Naive thymus-derived CD8-positive, alpha-beta T cell (primary cell): ENCODE measurements at places on chromosomes 3 and 15. TPM values are rescaled to one million over a fixed set of nuclear protein-coding genes. Genes with fewer than 3 reads are reported as not detected.

- no peak for DNase-seq
Measured at GRCh38 chr3:70992562-70993204, 590.8 kb downstream of the FOXP1 start.

DNA sequence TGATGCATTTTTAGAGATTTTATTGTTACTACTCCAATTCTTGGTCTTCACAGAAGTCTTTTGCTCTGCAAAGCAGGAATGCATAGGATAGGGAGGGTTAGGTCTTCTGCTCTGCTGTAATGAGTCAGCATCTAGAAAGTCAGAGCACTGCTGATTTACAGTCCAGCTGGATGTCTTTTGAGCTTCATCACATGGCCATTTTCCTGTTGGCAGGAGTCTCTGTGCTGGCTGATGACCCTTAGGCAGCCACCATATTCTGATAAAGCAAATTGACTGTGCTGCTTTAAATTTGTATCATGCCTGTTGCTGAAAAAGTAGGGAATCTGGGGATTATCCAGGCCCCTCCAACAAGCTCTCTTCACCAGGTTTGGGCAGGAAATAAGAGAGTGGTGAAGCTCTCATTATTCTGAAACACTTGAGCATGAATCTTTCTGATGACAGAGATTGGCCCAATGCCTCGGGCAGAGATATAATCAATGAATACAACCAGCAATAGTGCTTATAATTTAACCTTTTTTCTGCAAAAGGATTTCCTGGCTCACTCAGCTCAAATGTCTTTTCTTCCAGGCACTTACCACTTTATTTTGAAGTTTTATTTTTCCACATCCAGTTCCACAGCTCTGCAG is 9.7 kb upstream of the CRBN start:
- no peak for DNase-seq

MLH1 gene
- 36.1 TPM for total RNA-seq

- DNase-seq, result no peak
Measured at GRCh38 chr15:40047415-40048210, 8.6 kb upstream of the SRP14 start.

GRCh38 chr15:88900309-88900981 is 5.1 kb upstream of the HAPLN3 start:
- DNase-seq, result no peak
